ENCODE measurements at places on chromosomes 16 and 17.

DNA sequence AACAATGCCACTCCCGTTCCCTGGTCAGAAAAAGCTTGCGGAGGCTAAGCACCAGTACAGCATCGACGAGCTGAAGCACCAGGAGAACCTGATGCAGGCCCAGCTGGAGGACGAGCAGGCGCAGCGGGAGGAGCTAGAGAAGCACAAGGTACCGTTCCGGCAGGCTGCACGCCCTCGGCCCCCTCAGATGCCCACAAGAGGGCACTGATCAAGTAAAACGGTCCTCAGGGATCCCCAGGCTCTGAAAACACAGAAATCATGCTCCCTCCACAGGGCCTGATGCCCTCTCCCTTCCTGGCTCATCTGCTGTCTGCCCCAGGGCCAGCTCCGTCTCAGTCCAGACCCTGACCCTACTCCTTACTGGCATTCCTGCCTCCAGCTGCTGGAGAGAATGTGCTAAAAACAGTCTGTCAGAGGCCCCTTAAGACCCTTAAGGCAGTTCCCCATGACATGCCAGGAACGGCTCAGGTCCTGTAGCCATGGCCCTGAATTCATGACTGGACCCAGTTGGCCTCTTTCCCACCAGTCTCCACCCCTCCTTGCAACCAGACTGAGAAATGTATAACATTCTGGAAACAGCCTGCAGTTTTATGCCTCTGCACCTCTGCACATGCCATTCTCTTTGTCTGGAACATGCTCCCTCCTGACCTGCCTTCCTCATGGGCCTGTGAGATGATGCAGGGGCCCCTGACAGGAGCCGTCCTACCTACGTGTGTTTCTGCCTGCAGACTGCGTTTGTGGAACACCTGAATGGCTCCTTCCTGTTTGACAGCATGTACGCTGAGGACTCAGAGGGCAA lies 21.8 kb downstream of the DRC3 start:
- no peak for DNase-seq

DNA sequence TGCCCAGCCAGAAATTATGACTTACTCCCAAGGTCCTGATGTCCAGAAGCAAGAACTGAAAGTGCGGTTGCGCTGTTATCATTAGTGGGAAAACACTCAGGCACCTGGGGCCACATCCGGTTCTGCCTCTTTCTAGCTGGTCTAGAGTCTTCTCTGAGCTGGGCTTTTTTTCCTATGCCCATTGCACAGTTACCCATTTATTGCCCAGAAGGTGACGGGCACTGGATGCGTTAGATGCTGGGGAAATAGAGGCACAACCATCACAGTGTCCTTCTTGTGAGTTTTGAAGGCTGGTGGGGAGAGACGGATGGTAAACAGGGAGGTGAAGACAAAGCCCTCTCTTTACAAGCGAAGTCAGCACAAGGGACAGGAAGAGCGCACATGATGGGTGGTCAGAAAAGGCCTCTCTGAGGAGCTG lies 37.7 kb downstream of the PLCG2 start:
- DNase-seq, result no peak

DNA sequence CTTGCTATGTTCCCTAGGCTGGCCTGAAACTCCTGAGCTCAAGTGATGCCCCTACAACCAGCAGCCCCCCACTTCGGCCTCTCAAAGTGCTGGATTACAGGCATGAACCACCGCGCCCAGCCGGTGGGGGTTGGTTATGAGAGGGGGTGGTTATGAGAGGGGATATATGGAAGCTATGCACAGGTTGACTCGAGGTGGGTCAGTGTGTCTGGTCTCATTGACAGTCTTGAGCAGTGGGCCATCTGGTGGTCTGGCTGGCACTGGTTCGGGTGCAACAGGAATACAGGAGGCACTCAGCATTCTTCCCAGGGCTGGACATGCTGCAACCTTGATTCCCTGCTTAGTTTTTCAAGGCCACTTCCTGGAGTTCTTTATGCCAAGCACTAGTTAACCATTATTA lies 5.6 kb upstream of the STX1B start:
- no peak for DNase-seq

GRCh38 chr16:51509336-51509735 lies 358.3 kb upstream of the SALL1 start:
- DNase-seq, result no peak

GRCh38 chr16:55821210-55821609 lies 11.7 kb downstream of the CES1 start:
- DNase-seq, result no peak
